ENCODE measurements at places on chromosomes 4 and X.
A peak's percentile ranks its signal among the peaks of the same experiment; 100 is the strongest.

GRCh38 chrX:13254870-13255269 is 65.0 kb downstream of the ATXN3L start:
- DNase-seq: no peak

GRCh38 chr4:37241647-37242046 is 2.9 kb upstream of the NWD2 start:
- DNase-seq: no peak

GRCh38 chr4:42531341-42532030 is 125.4 kb downstream of the ATP8A1 start:
- DNase-seq: no peak

GRCh38 chrX:131675596-131676194 is 131.8 kb downstream of the OR13H1 start:
- DNase-seq: no peak

DNA sequence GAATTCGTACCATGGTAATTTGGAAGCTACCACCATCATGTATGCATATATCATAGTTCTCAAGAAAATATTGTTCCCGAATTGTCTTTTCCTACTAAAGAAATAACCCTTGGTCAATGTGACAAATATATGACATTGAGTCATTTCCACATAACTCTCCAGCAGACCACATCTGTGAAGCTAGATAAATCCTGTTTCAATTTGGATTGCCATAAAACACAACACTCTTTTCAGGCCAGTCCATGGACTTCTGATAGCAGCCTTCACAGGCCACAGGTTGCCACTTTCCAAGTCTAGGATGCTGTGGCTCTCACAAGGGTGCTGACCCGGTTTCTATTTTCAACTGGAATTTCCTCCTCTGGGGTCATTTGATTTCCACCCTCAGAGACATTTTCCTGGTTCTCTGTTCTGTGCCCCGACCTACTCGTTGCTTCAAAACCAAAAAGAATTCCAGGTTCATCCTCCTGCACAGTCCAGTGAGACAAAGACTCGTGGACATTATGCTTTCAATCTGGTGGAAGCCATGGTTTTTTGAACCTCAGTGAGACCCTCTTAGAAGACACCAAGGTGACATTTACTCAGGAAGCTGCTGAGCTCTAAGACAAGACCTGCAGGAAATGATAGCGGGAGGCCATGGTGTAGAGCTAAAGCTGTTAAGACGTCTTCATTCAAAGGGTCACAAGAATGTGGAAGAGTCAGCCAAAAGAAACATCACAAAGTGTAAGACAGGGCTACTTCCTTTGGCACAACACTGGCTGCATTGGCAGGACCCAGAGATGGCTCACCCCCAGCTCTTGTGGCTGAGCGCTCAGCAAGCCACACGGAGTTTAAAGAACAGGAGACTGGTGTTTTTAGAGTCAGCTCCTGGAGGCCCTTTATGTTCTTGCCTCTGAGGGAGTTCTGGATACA is 119.8 kb downstream of the AMELX start:
- no peak for DNase-seq

GRCh38 chr4:52726826-52727580 is 24.2 kb downstream of the ERVMER34-1 start:
- DNase-seq: no peak

- no peak for DNase-seq
Measured at GRCh38 chrX:100207331-100208024, 202.6 kb downstream of the PCDH19 start.

DNA sequence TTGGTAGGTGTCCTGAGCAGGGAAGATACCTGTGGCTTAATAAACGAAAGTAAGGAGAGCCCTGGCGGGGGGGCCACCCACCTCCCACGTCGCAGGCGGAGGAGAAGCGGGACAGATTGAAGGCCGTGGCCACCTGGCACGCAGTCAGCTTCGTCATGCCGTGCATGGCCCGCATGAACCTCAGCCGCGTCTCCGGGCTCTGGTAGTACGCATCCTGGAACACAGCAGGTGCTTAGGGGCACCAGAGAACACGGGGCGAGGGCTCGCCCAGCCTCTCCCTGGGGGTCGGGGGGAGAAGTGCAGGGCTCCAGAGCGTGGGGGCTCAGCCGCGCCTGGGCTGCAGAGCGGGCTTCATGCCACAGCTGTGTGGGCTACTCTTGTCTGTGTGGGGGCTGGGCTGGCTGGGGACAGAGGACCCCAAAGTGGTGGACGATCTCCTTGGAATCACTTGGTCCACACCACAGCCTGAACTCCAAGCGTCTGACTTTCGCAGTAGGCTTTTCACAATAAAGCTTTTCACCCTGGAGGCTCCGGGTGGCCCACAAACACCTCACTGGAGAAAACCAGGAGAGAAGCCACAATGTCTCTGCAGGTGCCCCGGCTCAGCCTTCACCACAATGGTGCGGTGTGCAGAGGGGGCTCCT is 27.1 kb upstream of the SLC25A6 start:
- no peak for DNase-seq

DNA sequence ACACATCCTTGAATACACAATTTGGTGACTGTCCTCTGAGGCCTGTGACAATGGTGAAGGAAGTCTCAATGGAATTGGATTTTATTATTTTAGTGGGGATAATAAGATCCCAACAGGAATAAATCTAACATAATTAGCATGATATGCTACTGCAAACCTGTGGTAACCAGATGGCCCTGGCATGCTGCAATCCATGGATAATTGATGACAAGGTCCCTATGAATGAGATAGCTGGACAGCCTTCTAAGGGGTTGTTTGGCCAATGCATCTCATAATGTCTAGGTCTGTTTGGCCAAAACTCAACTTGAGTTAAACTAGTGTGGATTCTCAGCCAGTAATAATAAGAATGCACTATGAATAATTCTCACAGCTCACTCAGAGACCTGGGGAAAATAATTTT is 145.3 kb upstream of the GALNTL6 start:
- no peak for DNase-seq

- DNase-seq: no peak
Measured at GRCh38 chr4:106162278-106162677, 153.7 kb downstream of the TBCK start.

- DNase-seq: no peak
Measured at GRCh38 chrX:83495898-83496297, 12.2 kb upstream of the POU3F4 start.

GRCh38 chrX:53319614-53320542 is 38.5 kb upstream of the IQSEC2 start:
- DNase-seq: no peak

GRCh38 chrX:34656842-34657725 is at the start of gene TMEM47:
Gene TMEM47 (minus strand): TSS chrX:34657285. CDS start chrX:34657029, 256 bp downstream.
- peak; percentile 72 for DNase-seq

- DNase-seq: no peak
Measured at GRCh38 chrX:44898411-44899221, 25.6 kb downstream of the KDM6A start.

DNA sequence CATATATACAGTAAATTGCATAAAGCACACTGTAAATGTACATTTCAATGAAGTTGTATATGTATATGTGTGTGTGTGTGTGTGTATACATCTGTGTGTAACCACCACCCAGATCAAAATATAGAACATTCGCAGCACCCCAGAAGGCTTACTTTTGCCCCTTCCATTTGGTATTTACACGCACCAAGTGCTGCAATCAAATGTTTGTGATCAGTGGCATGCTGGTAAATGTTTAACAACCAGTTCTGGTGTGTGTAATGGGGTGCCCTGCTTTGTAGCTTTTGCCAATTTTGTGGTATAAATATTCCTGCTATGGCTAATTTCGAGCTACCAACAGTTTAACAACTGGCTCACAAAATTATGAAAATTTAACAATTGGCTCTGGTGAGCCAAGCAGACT is 101.3 kb downstream of the RTL5 start:
- DNase-seq: no peak

DNA sequence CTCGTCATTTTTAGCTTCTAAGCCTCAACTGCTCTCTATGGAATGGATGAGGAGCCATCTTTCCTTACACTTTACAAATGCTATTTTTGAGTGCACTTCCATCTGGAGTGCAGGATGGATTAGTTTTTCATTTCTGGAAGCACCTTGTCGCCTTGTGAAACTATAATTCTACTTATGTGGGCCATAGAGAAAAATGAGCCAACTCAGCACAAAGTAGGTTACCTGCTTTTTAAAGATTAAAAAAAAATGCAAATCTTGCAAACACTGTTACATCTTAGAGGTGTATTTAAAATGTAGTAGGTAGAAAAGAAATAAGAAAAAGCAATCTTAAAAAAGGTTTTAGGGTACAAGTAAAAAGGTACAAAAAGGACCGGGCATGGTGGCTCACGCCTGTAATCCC is 10.9 kb downstream of the BOD1L1 start:
- no peak for DNase-seq

- no peak for DNase-seq
Measured at GRCh38 chrX:106899841-106900240, 3.3 kb downstream of the RIPPLY1 start.

- DNase-seq: no peak
Measured at GRCh38 chr4:62490635-62491034, 1290.5 kb downstream of the ADGRL3 start.

- DNase-seq: no peak
Measured at GRCh38 chr4:106830879-106831278, 205.2 kb downstream of the DKK2 start.

DNA sequence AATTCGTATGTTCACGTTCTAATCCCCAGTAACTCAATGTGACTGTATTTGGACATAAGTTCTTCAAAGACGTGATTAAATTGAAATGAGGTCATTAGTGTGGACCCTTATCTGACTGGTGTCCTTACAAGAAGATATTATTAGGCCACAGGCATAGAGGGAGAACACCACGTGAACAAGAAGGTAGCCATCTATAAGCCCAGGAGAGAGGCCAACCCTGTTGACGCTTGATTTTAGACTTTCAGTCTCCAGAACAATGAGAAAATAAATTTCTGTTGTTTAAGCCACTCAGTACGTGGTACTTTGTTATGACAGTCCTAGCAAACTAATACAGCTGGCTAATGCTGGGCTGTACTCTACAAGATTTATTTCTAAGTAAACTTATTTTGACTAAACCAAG is 1.5 kb upstream of the EIF1AX start:
- no peak for DNase-seq

DNA sequence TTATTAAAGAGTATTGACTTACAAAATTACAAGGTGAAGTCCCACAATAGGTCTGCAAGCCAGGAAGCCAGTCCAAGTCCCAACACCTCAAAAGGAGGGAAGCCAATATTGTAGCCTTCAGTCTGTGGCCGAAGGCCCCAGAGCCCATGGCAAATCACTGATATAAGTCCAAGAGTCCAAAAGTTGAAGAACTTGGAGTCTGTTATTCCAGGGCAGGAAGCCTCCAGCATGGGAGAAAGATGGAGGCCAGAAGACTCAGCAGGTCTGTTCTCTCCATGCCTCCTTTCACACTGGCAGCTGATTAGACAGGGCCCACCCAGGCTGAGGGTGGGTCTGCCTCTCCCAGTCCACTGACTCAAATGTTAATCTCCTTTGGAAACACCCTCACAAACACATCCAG is 18.1 kb downstream of the TDO2 start:
- no peak for DNase-seq

DNA sequence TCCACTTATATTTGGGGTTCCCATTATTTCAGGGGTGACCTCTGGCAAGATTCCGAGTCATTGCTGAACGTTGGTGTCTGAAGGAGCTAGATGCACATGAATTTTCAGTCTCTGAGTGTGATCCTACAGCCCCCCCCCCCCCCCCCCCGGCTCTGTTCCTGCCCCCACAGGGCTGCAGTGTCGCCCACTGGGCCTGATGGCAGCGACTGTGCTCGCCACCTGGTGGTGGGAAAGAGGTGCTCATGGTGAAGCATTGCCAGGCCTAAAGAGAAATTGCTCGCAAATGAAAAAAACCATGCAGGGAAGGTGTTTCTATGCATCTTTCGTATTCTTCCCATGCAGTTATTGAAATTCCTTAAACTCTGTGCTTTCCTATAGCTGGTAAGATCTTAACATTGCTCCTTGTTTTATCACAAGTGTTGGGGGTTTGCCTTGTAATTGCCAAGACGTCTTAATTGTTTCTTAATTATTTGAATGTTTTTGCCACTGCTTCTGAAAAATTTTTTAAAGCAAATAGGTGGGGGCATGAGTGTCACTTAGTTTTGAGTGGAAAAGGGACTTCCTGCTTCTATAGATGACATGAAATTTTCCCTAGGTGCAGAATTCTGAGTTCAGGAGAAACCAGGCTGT is 63.2 kb downstream of the CLDN22 start:
- DNase-seq: peak; percentile 75

- DNase-seq: peak; percentile 4
Measured at GRCh38 chr4:129526812-129527211, 430.9 kb downstream of the C4orf33 start.

DNA sequence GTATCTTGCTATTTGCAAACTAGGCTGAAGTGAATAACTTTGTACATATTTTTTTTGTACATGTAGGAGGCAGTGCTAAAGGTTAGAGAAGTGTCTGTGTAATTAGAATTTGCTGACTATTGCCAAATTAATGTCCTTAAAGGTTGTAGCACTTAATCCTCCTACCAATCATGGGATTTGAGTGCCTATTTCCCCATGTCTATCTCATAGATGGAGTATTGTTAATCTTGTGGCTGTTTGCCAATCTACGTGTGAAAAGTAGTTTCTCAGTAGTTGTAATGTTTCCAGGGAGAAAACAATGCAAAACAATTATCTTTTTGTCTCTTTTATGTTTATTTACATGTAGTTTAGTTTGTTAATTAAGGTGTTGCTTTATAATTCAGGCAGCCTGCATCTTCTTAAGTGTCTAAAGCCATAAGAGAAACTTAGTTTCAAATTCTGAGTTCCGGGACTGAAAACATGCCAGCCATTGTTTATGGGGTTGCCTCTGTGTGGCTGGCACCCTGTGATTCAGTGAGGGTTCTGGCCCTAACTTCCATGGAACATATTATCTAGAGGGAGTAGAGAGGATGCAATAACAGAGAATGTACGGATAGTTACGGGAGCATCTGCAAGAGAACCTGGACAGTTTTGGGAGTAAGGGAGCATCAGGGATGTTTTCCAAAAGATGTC is 142.4 kb downstream of the KLHL8 start:
- peak; percentile 73 for DNase-seq

DNA sequence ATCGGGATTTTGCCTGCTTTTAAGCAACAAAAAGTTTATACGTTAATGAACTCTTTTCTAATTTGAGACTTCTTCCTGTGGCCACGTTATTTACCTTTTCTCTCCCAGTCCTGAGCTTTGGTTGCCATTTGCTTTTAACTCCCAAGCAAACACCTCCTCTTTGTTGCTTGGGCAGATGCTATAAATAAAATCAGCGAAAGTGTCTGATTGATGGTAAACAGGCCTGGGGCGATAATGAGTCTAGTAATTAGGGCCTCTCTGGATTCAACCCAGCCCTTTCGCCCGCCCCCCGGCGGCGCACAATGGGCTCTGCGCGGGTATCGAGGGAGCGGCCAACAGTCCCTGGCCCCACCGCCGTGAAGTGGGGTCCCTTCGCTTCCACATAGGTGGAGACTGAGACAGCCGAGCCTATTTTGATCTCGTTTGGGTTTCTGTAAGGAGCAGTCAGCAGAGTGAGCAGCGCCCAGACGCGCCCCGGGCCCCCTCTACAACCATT is 790 bp downstream of the CLGN start:
- DNase-seq: no peak

GRCh38 chr4:169260217-169260866 is 10.4 kb downstream of the SH3RF1 start:
- DNase-seq: no peak
